MCF 10A (cell line): ENCODE measurements at places on chromosomes 4 and X. TPM values are rescaled to one million over a fixed set of nuclear protein-coding genes. Genes with fewer than 3 reads are reported as not detected.
A peak's percentile ranks its signal among the peaks of the same experiment; 100 is the strongest.

The DUX4 gene
- not detected in 2 replicates for total RNA-seq

The VSIG1 gene
- total RNA-seq = 1.2 and 1.8 TPM in 2 replicates

The TLR10 gene
- not detected in 2 replicates for total RNA-seq

GRCh38 chr4:26757751-26758150 is 102.9 kb upstream of the STIM2 start:
- DNase-seq = no peak

- peak; percentile 60 for DNase-seq
Measured at GRCh38 chr4:185865901-185866328, 53.9 kb upstream of the SORBS2 start.

DNA sequence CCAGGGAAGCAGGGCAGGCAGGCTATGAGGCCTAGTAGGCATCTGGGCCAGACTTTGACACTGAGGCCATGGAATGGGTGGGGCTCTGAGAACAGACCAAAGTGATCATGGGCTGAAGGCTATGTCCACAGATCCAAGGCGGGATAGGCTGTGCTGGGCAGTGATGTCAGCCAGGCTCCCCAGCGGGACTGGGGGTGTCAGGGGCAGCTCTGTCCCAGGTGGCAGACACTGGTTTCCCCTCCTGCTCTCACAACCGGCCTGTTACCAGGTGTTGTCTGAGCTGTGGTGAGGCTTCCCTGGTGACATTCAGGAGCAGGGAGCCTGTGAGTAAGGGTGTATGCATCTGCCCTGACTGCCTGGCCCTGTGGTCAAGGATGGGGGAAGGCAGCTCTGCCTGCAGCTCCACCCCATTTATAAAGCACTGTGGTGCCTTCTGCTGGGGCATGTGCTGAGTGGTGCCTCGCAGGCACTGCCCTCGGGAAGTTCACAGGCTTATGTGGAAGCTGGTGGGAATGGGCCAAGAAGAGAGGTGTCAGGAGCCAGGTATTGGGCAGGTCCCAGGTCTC is 2.9 kb downstream of the IL9R start:
- no peak for DNase-seq

DNA sequence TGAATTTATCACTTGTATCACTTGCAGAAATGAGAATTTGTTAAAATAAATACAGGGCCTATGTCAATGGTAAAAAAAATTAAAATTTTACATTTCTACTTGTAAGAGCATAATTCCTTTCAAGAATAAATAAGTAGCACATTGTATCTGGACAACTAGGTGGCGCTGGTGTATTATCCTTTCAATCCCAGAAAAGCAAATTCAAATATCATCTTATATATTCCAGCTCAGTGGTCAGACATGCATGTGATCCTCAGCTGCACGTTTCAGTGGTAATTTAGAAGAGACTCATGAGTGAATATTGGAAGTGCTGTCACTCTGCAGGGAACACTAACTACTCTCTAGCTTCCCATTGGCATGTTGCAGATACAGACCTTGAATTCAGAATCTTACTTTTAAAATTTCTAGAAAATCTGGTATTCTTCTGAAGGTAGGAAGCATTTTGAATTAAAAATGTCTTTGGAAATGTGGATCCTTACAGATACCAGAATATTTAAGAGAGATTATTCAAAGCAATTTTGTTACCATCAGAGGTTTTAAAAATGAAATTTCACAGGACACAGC is 1414.7 kb upstream of the TENM3 start:
- peak; percentile 71 for DNase-seq

DNA sequence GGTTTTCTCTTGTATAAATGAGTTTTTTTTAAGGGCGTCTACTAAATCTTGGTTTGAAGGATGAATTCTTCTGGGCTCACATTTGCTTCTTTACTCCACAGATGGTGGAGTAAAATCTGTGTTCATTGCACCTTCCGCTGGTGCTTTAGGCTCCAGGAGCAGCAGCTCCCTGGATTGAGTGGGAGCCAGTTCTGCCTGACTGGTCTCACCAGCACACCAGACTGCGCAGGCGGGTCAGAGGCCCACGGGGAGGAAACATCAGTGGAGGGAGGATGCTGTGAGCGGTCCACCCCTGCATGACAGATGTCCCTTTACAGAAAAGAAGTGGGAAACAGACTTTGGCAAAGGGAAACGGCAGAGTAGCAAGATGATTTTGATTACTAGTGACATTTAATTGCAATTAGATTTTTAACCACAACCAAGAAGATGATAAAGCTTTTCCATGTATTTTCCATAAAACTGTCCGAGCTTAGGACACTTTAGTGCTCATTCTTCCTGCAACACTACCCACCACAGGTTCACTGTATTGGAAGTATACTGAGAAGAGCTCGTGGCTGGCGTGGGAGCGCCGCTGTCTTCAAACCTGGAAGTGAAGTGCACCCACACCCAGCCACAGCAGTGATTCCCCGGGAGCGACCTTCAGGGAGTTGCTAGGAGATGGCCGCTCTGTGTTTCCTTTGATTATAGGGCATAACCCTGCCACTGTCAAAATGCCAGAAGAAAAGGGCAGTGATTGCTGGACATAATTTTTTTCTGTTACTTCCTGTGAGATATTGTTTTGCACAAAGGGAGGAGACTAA is 95.2 kb downstream of the SORBS2 start:
- DNase-seq = no peak

DNA sequence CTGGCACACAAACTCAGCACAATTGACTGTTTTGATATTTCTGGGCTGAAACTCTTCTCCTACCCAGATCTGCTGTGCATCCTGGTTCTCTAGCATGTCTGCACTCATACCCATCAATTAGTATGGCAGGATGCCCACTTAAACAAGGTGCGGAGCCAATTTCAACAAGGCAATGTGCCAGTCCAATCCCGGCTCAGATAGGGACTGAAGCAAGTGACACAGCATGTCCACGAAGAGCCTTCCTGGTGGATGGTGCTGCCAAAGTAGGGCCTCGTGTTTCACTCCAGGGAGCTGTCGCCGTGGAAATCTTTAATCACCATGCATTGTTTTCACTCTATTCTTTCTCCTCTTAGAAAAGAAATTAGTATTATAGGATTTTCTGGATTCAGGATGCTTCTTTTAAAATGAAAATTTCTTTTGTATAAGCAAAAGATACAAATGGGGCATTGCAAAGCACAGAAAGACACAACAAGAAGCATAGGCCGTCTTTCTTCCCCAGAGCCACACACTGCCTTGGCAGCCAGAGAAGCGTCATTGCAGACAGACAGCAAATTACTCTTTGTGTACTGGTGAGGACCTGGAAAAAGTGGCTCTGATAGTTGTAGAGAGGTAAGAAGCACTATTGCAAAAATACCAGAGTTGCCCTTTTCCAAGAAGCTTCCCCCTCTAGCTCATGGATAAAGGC is 40.6 kb upstream of the LSM6 start:
- peak; percentile 89 for DNase-seq

DNA sequence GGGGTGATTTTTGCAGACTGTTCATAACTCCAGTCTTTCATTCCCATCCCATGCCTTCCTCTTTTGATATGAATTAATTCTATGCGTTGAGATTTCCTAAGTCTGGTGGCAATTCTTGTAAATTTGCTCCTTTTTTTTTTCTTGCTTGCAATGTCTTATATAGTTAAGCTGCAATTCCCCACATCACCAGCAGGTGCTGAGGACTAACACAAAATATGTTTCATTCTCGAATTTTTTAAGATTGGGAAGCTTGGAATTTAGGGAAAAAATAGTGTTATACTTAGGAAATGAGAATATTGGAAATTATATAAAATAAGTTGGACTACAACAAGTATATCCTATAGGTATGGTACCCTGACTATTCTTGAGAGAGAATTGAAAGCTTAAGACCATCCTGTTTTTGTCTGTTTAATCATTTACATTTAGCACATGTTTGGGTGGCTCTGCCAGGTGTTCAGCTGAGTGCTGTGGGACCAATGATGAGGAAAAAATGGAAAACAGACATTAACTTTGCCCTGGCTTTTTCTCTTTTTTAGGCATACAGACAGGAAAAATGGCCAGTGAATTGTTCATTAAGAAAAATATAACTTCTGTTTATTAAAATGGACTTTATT is 30.2 kb downstream of the AFF2 start:
- DNase-seq = peak; percentile 16

DNA sequence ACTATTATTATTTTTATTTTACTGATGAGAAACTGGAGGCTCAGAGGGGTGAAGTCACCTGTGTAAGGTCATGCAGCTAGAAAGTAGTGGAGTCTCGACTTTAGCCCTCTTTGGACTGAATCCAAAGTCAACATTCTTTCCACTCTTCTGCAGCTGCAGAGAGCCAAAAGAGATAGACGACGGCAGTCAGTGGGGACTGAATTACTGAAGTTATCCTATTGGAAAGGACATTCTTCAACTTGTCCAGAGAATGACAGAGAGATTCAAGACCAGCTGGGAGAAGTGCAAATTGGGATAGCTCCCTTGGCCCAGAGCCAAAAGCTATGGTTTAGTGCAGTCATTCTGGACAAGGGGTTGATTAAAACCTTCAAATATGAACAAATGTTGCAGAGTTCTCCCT is 42.5 kb downstream of the VGLL1 start:
- peak; percentile 15 for DNase-seq

- no peak for DNase-seq
Measured at GRCh38 chrX:31747411-31747810, 675.6 kb upstream of the FTHL17 start.

DNA sequence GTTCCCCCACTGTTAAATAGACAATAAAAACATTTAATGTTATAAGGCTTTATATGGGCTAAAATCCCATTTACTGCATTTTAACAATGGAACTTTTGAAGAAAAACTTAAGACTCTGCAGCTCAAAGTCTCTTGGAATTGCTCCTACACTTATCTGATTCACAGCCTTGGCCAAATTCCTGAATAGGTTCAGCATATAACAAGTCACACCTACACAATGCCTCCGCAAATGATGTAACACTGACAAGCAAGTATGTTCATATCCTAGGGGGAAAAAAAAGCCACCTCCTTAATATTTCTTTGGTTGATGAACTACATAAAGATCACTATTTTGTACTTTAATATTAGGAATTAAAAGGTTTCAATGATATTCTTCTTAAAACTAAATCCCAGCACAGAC is 34.5 kb downstream of the RPS6KA6 start:
- peak; percentile 35 for DNase-seq

- DNase-seq = peak; percentile 98
Measured at GRCh38 chr4:40621592-40622512, 7.8 kb downstream of the RBM47 start.
